Activated naive CD4-positive, alpha-beta T cell treated with anti-CD3 and anti-CD28 coated beads for 36 hours (primary cell): ENCODE measurements at places on chromosomes 2 and 18. TPM values are rescaled to one million over a fixed set of nuclear protein-coding genes. Genes with fewer than 3 reads are reported as not detected.

- no peak overlapping the region for H3K4me3 ChIP-seq
- H3K4me1 ChIP-seq, result no peaks in the 10 kb centered on the region
- DNase-seq, result no peak
- no peak overlapping the region for H3K27ac ChIP-seq
- no peaks in the 10 kb centered on the region for H3K36me3 ChIP-seq
Measured at GRCh38 chr18:80067321-80067720, 33.1 kb downstream of the RBFA start.

- no peak overlapping the region for H3K27ac ChIP-seq
- H3K4me3 ChIP-seq, result no peak overlapping the region
- no peaks in the 10 kb centered on the region for H3K36me3 ChIP-seq
- DNase-seq, result peak; percentile 10
Measured at GRCh38 chr18:3998698-3999333, 456.3 kb downstream of the DLGAP1 start.

GRCh38 chr18:12855916-12856315 lies 28.1 kb downstream of the PTPN2 start:
- peaks cover 45% of the 10 kb centered on the region for H3K4me1 ChIP-seq
- no peak overlapping the region for H3K4me3 ChIP-seq
- no peak overlapping the region for H3K27ac ChIP-seq
- peaks cover 35% of the 10 kb centered on the region for H3K36me3 ChIP-seq

GRCh38 chr2:33395655-33396249 lies 80.7 kb upstream of the RASGRP3 start:
- DNase-seq, result peak; percentile 74
- no peaks in the 10 kb centered on the region for H3K4me1 ChIP-seq
- no peak overlapping the region for H3K4me3 ChIP-seq
- no peaks in the 10 kb centered on the region for H3K27me3 ChIP-seq
- no peak overlapping the region for H3K27ac ChIP-seq
- H3K36me3 ChIP-seq, result no peaks in the 10 kb centered on the region

DNA sequence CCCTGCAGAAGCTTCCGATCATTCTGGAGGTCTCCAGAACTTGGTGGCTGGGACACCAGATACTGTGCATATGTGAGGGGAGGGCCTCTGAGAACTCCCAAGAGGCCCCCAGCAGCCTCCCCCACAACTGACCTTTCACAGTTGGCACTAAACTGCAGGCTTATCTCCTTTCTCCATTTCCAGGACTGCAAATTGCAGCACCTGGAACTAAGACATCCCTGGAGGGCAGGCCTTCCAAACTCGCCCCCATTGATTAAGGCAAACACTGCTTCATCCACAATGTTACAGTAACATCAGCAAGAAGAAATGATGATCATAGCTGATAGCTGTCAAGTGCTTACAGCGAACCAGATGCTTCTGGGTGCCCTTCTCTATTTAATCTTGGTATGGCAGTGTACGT lies 67.9 kb downstream of the TGOLN2 start:
- H3K4me3 ChIP-seq, result no peak overlapping the region
- no peak for DNase-seq
- no peaks in the 10 kb centered on the region for H3K36me3 ChIP-seq
- no peaks in the 10 kb centered on the region for H3K27me3 ChIP-seq

DNA sequence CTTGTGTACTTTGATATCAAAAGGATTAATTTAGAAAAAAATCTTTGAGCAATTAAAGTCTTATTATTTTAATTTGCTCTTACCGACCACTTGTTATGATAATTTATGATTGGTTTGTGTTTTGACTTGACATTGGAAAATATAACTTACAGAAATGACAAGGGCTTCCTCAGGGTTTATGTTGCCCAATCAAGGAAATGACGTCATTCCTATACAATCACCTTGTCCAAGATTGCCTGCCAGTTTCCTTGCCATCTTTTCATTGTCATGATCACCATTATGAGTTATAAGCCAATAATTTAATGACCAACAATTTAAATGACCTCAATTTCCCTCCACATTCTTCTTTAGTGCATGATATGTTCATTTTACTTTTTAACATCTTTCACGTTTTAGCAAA lies 351.8 kb upstream of the TMEFF2 start:
- no peak for DNase-seq
- H3K36me3 ChIP-seq, result no peaks in the 10 kb centered on the region
- no peak overlapping the region for H3K27ac ChIP-seq
- H3K4me1 ChIP-seq, result no peaks in the 10 kb centered on the region
- no peak overlapping the region for H3K4me3 ChIP-seq
- H3K27me3 ChIP-seq, result no peaks in the 10 kb centered on the region

GRCh38 chr18:13382366-13382953 lies 163.9 kb downstream of the LDLRAD4 start:
- H3K4me1 ChIP-seq, result peaks cover 67% of the 10 kb centered on the region
- H3K27me3 ChIP-seq, result no peaks in the 10 kb centered on the region
- no peaks in the 10 kb centered on the region for H3K36me3 ChIP-seq
- DNase-seq, result peak; percentile 37
- H3K4me3 ChIP-seq, result peak overlapping the region; percentile 71

DNA sequence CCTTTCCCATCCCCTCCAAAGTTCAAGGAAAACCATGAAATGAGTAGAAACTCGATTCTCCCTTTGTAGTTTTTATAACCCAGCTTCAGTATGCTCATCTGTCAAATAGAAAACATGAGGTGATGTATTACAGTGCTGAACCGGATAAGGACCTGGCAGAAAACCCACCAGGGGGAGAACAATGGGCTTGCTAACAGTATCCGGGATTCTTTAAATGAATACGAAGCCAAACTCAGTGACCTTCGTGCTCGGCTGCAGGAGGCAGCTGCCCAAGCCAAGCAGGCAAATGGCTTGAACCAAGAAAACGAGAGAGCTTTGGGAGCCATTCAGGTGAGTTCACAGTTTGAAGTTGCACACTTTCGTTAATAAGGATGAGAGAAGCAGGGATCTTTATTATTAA lies 113.6 kb upstream of the TTC39C start:
- H3K27ac ChIP-seq, result no peak overlapping the region
- H3K27me3 ChIP-seq, result peaks cover 2% of the 10 kb centered on the region
- no peaks in the 10 kb centered on the region for H3K36me3 ChIP-seq
- DNase-seq, result peak; percentile 8
- no peak overlapping the region for H3K4me3 ChIP-seq

Gene SPDYA
- total RNA-seq, result 1.8 TPM

Gene TRIM43
- not detected for total RNA-seq

- H3K27me3 ChIP-seq, result peaks cover 28% of the 10 kb centered on the region
Measured at GRCh38 chr2:110717734-110718133, 14.6 kb upstream of the ACOXL start.

Gene SERPINB11
- total RNA-seq, result not detected

GRCh38 chr2:51997571-51997970 lies 965.6 kb upstream of the NRXN1 start:
- no peaks in the 10 kb centered on the region for H3K36me3 ChIP-seq
- H3K27ac ChIP-seq, result no peak overlapping the region
- no peaks in the 10 kb centered on the region for H3K4me1 ChIP-seq
- no peak for DNase-seq
- H3K4me3 ChIP-seq, result no peak overlapping the region

DNA sequence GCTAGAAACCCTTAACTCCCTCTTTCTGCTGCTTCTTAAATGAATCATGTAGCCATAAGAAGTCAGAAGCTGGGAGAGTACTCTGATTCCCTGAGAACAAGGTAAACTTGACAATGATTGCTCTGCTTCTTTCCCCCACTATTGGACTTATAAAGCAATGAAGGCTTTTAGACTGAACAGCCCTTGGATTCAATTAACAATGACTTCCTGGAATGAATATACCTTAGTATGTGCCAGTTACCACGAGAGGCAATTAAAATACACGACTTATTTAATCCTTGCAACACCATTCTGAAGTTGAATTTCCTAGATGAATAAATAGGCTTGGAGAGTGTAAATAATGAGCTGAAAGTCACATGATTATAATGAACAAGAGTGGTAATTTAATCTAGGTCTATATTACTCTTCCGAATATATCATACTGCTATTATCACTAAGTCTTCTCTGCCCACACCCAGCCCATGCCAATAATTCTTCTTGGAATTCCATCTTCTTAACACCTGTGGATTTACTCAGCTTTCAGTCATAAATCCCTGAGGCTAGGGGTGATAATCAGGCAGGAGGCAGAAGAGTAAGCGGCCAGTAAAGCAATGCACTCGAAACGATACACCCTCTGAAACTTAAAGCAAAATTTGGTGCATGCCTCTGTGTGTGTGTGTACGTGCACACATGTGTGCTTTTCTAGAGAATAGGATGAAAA lies 170.2 kb downstream of the ATAD2B start:
- no peak overlapping the region for H3K4me3 ChIP-seq
- peaks cover 8% of the 10 kb centered on the region for H3K4me1 ChIP-seq
- H3K27ac ChIP-seq, result no peak overlapping the region
- H3K36me3 ChIP-seq, result peaks cover 10% of the 10 kb centered on the region
- no peak for DNase-seq

DNA sequence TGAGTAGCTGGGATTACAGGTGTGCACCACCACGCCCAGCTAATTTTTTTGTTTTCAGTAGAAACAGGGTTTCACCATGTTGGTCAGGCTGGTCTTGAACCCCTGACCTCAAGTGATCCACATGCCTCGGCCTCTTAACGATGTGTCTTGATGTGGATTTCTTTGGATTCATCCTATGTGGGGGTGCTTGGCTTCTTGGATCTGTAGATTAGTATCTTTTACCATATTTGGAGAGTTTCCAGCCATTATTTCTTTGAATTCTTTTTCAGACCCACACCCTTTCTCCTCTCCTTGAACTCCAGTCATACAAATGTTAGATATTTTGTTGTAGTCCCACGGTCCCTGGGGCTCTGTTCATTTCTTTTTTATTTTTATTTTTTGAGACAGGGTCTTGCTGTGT lies 6.8 kb upstream of the TOGARAM2 start:
- H3K4me1 ChIP-seq, result peaks cover 7% of the 10 kb centered on the region
- DNase-seq, result no peak
- no peaks in the 10 kb centered on the region for H3K27me3 ChIP-seq
- no peak overlapping the region for H3K4me3 ChIP-seq
- no peaks in the 10 kb centered on the region for H3K36me3 ChIP-seq

DNA sequence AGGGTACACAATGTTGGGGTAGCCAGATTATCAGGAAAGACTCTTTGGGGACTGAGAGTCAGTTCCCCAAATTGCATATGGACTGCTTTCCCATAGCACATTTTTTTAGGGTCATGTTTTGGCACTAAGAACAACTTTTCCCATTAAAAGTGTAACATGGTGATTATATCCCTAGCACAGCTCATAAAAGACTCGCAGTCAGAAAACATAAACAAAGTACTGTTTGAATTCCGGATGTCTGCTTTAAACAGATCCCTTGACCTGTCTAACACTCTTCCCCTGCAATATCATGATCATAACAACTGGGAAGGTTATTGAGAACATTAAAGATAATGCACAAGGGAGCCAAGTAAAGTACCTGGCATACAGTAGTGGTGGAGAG lies 262.2 kb downstream of the ASXL3 start:
- no peak overlapping the region for H3K4me3 ChIP-seq
- H3K36me3 ChIP-seq, result no peaks in the 10 kb centered on the region
- H3K27me3 ChIP-seq, result no peaks in the 10 kb centered on the region
- no peak for DNase-seq
- H3K4me1 ChIP-seq, result no peaks in the 10 kb centered on the region
- H3K27ac ChIP-seq, result no peak overlapping the region

DNA sequence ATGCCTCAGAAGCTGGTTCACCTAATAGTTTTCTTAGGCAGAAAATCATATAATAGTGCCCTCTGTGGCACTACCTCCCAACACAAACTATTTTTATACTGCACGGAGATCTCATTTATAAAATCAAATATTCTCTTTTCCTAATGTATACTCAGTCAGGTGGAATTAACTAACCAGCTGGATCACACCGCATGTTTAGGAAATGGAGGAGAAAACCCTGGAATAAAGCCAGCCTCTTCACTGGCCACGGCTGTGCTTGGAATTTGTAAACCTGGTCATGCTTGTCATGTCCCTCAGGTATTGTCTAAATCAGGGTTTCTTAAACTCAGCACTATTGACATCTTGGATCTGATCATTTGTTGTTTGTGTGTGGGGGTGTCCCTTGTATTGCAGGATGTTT lies 85.6 kb downstream of the DOCK10 start:
- no peak for DNase-seq
- peak overlapping the region; percentile 28 for H3K27ac ChIP-seq
- no peaks in the 10 kb centered on the region for H3K27me3 ChIP-seq
- peaks cover 85% of the 10 kb centered on the region for H3K4me1 ChIP-seq
- no peak overlapping the region for H3K4me3 ChIP-seq
- H3K36me3 ChIP-seq, result peaks cover 19% of the 10 kb centered on the region

- H3K27me3 ChIP-seq, result peaks cover 51% of the 10 kb centered on the region
- no peak overlapping the region for H3K27ac ChIP-seq
- peak overlapping the region; percentile 63 for H3K4me3 ChIP-seq
- H3K4me1 ChIP-seq, result peaks cover 9% of the 10 kb centered on the region
Measured at GRCh38 chr2:85133751-85134254, 611 bp downstream of the TCF7L1 start.

GRCh38 chr18:58716060-58716756 lies 44.9 kb downstream of the MALT1 start:
- peaks cover 54% of the 10 kb centered on the region for H3K4me1 ChIP-seq
- H3K36me3 ChIP-seq, result peaks cover 28% of the 10 kb centered on the region
- no peak overlapping the region for H3K4me3 ChIP-seq

Gene FABP1
- not detected for total RNA-seq

- no peaks in the 10 kb centered on the region for H3K4me1 ChIP-seq
- no peak overlapping the region for H3K4me3 ChIP-seq
- H3K36me3 ChIP-seq, result no peaks in the 10 kb centered on the region
- no peaks in the 10 kb centered on the region for H3K27me3 ChIP-seq
- DNase-seq, result no peak
Measured at GRCh38 chr2:167114018-167114417, 225.7 kb downstream of the XIRP2 start.

GRCh38 chr2:16747257-16747656 lies 81.6 kb upstream of the CYRIA start:
- peaks cover 29% of the 10 kb centered on the region for H3K4me1 ChIP-seq
- peaks cover 18% of the 10 kb centered on the region for H3K27me3 ChIP-seq
- DNase-seq, result no peak
- H3K27ac ChIP-seq, result peak overlapping the region; percentile 15
- no peak overlapping the region for H3K4me3 ChIP-seq

Gene ZNF516
- total RNA-seq, result 8.4 TPM

DNA sequence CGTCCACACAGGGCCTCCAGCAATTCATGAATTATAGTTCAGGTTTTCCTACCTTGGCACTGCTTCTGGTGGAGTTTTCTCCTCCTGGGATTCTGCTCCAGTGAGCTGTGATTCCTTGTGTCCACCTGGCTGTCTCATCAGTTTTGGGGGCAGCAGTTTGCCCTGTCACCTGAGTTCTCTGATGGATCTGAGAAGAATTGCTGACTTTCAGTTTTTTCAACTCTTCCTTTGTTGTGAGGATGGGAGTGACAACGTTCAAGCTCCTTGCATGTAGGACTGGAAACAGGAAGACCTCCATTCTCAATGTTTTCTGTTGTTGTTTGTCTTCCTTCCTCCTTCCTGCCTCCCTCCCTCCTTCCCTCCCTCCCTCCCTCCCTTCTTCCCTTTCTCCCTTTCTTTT lies 359.0 kb downstream of the TSN start:
- H3K36me3 ChIP-seq, result no peaks in the 10 kb centered on the region
- H3K27ac ChIP-seq, result no peak overlapping the region
- H3K27me3 ChIP-seq, result peaks cover under 1% of the 10 kb centered on the region
- no peak for DNase-seq

Gene TFPI
- total RNA-seq, result not detected
